ENCODE measurements at places on chromosomes 2 and 18.

GRCh38 chr18:11851146-11851805 is at the start of gene CHMP1B:
Gene CHMP1B, plus strand, starts transcription at chr18:11851413. Its CDS starts 99 bp downstream, at chr18:11851512.
- peak; percentile 94 for DNase-seq

DNA sequence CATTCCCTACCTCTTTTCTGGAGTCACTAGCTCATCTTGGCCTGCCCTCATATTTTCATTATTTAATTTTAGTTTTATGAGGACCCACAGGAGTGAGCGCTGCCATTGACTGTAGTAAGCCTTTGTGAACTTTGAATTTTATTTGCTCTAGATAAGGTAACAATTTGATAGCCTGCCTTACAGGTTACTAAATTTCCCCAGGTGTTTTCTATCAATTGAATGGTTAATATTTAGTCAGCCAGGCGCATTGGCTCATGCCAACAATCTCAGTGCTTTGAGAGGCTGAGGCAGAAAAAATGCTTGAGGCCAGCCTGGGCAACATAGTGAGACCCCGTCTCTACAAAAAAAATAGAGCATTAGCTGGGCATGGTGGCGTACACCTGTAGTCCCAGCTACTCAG is 50.2 kb downstream of the DAW1 start:
- DNase-seq, result no peak

GRCh38 chr2:45964906-45965305 is 313.4 kb downstream of the PRKCE start:
- no peak for DNase-seq

GRCh38 chr2:41806286-41806685 is 241.5 kb upstream of the PKDCC start:
- no peak for DNase-seq

DNA sequence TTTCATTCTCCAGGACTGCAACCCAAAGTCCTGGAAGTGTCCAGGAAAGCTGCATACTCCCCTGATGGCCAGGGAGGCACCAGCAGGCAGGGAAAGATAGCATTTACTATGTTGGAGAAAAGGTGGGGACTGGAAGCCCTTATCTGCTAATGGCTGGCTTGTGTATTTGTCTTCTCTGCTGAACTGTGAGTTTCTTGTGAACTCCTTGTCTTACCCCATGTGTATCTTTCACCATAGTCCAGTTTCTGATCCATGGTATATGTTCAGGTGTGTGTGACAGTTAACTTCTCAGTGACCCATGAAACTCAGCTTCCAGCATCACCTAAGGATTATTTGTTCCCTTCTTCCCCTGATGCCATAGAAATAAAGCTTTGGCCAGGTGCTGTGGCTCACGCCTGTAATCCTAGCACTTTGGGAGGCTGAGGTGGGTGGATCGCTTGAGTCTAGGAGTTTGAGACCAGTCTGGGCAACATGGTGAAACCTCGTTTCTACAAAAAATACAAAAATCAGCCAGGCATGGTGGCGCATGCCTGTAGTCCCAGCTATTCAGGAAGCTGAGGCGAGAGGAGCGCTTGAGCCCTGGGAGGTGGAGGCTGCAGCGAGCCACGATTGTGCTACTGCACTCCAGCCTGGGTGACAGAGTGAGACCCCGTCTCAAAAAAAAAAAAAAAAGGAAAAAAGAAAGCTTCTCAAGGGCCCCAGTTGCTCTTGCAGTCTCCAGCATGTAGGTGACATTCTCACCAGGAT is 112.8 kb upstream of the MAP4K3 start:
- no peak for DNase-seq

DNA sequence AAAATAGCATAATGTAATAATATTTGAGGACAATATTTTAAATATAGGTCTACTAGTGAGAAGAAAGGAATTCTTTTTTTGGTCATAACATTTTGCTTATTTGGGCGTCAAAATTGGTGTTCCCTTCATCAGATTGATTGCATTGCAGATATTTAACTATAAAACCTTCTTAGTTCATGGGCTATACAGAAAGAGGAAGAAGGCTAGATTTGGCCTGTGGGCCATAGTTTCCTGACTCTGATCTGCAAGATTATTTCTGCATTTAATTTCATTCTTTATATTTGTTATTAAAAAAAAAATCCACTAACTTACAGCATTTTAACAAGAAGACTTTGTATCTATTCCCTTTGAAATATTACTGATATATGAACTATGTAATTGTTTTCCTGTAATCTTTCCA is 31.9 kb downstream of the PIKFYVE start:
- no peak for DNase-seq

- DNase-seq, result peak; percentile 31
These were observed 891 bp downstream of the KDM3A start for GRCh38 chr2:86441882-86442641.

GRCh38 chr18:7116001-7116730 is 1.4 kb downstream of the LAMA1 start:
- no peak for DNase-seq

DNA sequence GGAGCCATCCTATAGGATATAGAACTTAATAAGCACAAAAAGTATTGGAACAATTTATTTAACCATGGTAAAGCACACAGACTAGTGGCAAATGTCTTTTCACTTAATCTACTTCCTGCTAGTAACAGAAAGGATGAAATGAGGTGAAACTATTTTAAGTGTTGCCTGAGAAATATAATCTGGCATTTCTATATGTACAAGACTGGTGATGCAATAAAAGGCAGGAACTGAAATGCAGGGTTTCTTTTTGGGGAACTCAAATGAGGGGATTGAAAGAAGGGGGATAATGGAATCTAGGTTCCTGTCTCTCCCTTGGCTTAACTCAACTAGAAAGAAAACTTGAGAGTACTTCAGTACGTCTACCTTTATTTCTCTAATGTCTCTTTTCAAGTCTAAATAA is 122.3 kb downstream of the MEMO1 start:
- no peak for DNase-seq

DNA sequence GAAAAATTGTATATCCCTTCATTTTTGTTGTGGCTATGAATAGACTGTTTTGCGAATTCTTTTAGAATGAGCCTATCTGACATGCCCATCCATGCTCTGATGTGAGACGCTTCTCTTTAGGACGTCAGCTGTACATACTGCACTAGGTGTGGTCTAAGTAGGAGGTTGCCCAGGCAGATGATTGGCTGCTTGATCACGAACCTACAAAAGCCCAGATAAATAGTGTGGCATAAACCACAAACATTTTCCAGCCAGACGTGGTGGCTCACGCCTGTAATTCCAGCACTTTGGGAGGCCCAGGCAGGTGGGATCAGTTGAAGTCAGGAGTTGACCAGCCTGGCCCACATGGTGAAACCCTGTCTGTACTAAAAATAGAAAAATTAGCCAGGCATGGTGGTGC is 251.8 kb downstream of the AGAP1 start:
- DNase-seq, result no peak

All from activated CD8-positive, alpha-beta memory T cell treated with anti-CD3 and anti-CD28 coated beads for 4 hours (primary cell).